RCC 7860 (cell line): ENCODE measurements at places on chromosomes 2 and 18.

- no peak for DNase-seq
These were observed 16.0 kb upstream of the NTSR2 start for GRCh38 chr2:11685906-11686470.

DNA sequence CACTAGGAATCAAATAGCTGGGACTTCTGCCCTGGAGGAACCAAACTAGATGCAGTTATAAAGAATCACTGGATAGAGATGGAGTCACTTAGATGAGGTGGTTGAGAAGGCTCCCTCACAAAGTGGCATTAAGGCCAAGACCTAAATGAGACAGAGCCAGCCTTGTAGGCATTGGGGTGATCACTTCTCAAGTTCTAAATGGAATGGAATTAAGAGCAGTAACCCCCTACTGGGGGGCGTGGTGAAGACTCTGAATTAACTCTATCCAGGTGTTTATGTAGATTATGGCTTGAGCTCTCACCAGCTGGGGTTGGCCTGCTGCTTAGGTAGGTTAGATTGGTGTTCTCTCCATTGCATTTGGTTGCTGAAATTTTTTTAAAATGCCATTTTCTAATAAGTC lies 71.3 kb downstream of the TTC27 start:
- no peak for DNase-seq

DNA sequence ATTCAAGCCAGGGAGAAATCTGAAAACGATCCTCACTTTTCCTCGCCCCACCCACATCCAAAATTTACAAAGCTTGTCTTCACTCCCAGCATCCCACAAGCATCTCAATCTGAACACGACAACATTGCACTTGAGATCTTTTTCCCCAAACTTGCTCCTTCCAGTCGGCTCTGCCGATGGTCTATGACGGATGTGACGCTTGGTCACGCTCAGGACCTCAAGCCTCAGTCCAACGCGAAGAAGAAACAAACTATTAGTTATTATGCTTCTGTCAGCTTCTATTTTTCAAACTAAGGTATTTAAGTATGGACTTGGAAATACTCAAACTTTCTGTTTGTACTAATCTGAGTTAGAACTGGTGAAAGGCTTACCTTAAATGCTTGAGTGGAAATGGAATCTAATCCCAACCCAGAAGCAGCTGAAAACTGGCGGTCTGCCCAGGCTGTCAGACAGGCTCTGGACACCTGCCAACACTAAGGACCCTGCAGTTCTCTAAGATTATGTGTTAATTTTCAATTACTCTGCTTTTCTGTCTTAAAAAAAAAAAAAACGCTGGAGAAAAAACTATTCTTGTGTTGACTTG lies 132.1 kb upstream of the DNMT3A start:
- DNase-seq = peak; percentile 45

DNA sequence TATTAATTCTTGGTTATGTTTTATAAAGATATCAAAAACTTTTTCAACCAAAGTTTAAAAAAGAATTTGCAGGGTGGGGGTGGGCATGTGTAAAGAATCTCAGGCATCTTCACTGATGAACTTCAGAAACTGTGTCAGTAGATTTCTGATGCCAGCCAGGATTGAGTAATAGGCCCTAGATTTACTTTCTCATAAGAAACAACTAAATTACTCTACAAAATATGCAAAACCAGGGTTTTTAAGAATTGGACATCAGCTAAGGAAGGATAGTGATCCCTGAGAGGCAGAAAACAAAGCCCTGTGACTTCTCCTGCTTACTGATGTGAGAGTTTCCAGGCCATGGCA lies 11.9 kb upstream of the IL1R1 start:
- DNase-seq = no peak

DNA sequence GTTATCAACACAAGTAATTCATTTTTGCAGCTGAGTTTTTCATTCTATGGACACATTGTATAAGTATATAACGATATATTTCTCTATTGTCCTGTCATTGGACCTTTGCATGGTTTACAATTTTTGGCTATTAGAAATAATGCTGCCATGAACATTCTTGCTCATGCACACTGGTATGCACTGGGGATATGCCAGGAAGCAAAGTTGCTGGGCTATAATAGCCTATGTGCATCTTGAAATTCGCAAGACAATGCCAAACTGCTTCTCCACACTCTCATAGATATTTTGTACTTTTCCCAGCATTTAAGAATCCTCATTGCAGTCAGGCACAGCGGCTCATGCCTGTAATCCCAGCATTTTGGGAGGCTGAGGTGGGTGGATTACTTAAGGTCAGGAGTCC lies 852.6 kb upstream of the ID2 start:
- no peak for DNase-seq

DNA sequence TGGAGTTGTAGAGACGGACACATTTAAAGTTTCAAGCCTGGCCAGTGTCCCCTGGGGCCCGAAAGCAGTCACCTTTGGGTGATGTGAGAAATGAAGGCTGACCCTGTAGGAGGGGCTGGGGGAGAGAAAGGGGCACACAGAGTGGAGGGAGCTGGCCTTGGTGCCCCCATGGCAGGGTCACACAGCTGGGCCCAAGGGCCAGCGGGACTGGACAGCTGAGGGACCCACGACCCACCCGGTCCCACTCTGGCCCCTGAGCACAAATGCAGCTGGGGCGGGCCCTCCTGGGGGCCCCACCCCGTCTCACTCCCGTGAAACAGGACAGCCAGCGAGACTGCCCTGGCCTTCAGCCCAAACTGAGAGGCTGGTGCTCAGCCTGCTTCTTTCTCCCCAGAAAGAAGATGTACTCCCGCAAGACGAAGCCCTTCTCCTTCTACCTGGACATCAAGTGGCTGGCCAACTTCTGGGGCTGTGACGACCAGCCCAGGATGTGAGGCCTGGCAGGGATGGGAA lies 6.1 kb downstream of the AGXT start:
- DNase-seq = no peak

DNA sequence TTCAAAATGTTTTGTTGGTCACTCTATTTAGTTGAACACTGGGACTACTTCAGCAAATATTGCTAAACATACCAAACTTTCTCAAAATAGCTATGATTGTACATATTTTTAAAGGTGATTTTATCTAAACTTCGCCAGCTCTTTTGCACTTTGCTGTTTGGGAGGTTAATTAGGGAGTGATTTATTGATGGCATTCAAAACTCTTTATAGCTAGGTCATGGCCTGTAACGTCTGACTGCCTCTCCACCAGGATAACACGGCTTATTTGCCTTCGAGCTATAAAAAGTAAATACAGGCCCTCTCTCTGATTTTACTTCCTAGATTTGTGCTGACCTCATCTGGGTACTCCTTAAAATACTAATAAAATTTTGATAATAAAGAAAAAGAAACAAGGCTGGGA lies 931.9 kb downstream of the DCDC2C start:
- no peak for DNase-seq

- DNase-seq = no peak
These were observed 81.1 kb upstream of the GLI2 start for GRCh38 chr2:120654381-120655134.

- DNase-seq = no peak
These were observed 17.1 kb downstream of the PDK1 start for GRCh38 chr2:172572981-172573380.

DNA sequence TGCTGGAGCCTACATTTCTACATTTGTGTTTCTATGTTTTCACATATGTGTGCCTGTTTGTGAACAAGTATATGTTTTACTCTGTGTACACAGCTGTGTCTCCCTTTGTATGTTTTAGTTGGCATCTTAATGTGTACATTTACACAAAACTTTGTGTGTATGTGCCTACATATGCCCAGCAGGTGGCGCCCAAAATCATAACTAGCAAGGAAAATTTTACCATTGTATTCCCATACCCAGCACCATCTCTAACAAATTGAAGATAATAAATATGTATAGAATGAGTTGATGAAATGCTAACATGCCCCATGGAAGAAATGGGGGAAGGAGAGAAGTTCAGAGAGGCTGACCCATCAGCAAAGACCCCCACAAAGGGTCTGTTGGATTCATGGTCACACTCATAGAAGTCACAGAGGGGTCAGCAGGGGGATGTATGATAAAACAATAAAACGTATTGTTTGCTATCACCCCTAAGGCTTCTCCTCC lies 48.1 kb downstream of the PKDCC start:
- peak; percentile 57 for DNase-seq

DNA sequence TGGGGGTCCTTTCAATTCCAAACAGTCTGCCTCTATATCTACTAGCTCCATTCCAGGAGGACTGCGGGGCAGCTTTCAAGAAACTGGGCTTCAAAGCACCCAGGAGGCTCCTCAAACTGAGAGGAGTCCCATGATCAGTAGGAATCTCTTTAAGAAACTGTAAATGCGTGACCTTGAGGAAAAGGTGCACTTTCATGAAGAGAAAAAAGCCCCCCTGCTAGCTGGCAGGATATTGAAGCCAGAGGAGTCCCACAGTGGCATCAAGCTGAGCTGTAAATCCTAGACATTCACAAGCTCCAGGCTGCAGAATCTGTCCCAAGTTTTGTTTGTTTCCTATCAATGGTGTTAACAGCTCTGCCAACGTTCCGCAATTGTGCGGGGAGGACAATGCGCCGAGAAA lies 790.1 kb downstream of the SLC4A3 start:
- DNase-seq = no peak
